ENCODE measurements at places on chromosomes 11 and 22. TPM values are rescaled to one million over a fixed set of nuclear protein-coding genes. Genes with fewer than 3 reads are reported as not detected.

GRCh38 chr11:91433284-91434010 lies 791.2 kb upstream of the FAT3 start:
- no peak for DNase-seq

SMTNL1 gene
- 0.40 TPM for polyA plus RNA-seq

- DNase-seq = no peak
These were observed 146.8 kb upstream of the DDI1 start for GRCh38 chr11:103889679-103890078.

DNA sequence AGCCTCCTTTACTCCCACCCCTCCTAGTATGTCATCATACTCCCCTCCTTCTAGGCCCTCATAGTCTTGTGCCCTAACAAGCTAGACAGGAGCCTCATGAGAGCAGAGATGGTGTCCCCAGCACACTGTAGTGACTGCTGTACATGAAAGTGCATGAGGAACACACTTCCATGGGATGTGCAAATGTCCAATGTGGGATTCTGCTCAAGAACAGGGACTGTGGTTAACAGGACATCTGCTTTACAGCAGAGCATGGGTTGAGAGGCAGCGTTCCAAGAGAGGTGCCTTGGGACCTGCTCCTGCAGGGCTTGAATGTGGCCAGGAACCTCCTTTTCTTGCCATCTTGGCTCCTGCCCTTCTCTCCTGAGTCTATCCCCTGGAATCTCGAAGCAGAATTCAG lies 45.3 kb downstream of the HIRA start:
- no peak for DNase-seq

ASPHD2 gene
- polyA plus RNA-seq = 4.0 TPM

MFRP gene
- not detected for polyA plus RNA-seq

- DNase-seq = no peak
These were observed 1.2 kb upstream of the RASGRP2 start for GRCh38 chr11:64745189-64745520.

DNA sequence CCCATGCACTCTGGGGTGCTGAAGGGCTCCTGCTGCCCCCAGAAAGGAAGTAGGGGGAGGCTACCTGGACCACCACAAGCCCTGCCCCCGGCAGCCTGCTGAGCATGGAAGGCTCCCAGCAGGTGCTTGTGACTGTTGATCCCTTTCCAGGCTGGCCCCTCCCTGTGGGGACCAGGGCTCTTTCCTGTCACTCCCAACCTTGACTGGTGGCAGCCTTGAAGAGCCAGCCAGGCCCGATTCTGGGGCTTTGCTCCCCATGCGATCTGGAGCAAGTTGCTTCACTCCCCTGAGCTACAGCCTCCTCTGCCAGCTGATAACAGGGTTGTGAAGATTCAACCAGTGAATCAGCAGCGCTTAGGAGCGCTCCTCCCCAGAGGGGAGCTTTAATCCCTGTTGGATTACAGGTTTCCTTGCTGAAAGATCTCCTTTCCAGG lies 4.6 kb upstream of the CST6 start:
- no peak for DNase-seq

DNA sequence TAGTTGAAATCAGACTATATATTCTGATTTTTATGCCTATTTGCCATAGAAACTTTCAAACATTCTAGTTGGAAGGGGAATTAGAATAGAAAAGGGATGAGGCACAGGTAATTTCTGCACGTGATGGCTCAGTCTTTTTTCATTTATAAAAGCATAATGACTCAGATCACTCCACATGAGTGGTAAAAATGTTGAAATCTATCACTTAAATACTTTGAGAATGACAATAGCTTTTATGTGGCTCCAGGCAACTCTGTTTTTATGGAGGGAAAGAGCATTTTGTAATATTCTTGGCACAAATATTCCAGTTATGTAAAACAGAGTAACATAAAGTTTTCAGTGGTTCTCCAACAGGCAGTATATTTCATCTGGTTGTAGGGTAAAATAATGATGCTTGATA lies 5.9 kb upstream of the MMP3 start:
- no peak for DNase-seq

SSRP1 gene
- polyA plus RNA-seq = 210 TPM

FAM180B gene
- 0.11 TPM for polyA plus RNA-seq

DNA sequence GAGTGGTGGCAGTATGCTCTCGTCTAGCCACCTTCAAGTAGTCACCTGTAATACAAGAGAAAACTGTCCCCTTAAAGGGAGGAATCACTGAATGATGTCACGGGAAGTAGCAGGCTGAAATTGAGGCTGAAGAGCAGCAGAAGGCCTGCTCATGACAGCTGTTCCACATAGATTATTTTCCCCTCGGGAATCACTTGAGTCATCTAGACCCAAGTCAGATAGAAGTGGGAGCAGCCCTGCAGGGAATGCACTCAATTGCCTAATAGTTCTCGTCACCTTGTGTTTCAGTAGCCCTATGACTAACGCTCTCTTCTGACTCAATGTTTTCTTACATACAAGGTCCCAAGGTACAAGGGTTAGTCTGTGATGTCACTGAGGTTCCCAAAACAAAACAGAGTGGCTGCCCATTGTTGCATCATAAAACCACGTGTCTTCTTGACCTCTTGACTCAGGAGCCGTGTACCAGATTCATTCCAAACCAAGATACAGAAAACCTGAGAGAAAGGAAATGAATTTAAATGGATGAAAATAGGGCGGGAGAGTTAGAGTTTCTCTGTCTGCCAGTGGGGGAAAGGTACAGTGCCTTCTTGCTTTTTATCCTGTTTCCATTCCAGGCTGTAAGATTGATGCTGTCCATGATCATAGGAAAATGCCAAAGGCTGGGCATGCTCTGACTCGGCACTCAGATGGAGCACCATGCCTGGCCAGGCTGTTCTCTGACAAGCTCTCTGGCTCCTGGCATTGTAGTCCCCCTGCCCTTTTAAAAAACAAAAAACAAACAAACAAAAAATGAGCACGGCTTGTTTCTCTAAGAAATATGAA lies 21.6 kb upstream of the C11orf96 start:
- no peak for DNase-seq

DNA sequence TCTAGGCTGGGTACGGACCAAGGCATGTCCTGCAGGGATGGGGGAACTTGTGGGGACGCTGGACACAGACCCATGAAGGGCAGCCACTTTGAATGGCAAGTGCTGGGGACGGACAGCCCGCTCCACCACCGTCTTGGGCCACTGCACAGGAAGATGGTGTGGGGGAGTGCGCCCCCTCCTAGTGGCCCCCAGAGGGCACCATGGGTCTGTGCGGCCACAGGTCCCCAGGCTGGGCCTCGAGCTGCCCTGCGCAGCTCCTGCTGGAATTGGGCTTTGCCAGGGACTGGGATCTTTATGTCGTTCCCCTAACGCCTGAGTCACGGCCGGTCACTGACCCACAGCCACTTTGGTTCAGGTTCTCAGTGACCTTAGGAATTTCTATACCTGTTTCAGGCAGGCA lies 44.4 kb downstream of the NAT10 start:
- no peak for DNase-seq

MB gene
- polyA plus RNA-seq = not detected

GRCh38 chr11:70614034-70614681 lies 215.8 kb downstream of the CTTN start:
- no peak for DNase-seq

- no peak for DNase-seq
These were observed 59.8 kb upstream of the B3GAT1 start for GRCh38 chr11:134471716-134472455.

- no peak for DNase-seq
These were observed 117.3 kb downstream of the PARVA start for GRCh38 chr11:12494699-12495098.

GRCh38 chr11:103544874-103545273 lies 435.6 kb downstream of the DYNC2H1 start:
- DNase-seq = no peak

DNA sequence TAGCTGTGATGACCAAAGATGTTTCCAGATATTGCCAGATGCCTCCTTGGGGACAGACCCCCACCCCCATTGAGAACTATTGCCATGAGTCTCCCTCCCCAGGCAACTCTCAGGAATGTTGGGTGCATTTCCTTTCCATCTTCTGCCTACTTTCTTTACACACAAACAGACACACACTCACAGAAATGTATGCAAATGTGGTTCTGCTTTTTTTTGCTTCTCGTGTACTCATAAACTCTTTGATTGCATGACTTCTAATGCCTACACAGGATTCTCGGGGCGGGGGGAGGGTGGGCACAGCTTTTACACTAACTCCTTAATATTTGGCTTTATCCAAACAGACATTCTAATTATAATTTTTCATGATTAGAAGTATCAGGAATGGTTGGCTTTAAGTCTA lies 53.3 kb upstream of the SUSD2 start:
- DNase-seq = no peak

DNA sequence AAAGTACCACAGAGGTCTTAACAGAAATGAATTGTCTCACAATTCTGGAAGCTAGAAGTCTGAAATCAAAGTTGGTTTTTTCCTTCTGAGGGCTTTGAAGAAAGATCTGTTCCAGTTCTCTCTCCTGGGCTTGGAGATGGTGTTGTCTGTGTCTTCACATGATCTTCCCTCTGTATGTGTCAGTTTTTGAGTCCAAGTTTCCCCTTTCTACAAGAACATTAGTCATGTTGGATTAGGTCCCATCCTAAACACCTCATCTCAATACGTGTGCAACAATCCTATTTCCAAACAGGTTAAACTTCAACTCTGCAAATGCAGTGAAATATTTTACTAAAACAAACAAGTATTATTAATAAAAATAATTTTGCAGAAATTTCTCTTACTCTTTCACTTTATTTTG lies 3.1 kb upstream of the PTS start:
- no peak for DNase-seq

DNA sequence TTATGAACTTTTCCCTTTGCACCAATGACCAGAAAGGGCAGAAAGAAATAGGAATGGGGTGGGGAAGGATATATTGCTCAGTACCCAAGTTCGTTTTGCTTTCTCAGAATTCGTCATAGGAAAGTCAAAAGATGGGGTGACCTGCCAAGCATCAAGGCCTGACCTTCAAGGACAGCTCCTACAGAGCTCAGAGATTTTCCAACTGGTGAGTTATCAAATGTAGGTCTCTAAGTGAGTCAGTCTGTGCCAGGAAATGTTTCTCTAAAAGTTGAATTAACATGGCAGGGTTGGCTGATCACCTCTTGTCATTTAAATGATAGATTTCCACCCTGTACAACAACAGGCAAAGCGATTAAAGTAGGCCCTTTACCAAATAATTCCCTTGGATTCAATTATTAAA lies 307.2 kb downstream of the CADM1 start:
- no peak for DNase-seq

GRCh38 chr11:83157594-83158356 lies 844 bp downstream of the PCF11 start:
- DNase-seq = peak; percentile 54

DNA sequence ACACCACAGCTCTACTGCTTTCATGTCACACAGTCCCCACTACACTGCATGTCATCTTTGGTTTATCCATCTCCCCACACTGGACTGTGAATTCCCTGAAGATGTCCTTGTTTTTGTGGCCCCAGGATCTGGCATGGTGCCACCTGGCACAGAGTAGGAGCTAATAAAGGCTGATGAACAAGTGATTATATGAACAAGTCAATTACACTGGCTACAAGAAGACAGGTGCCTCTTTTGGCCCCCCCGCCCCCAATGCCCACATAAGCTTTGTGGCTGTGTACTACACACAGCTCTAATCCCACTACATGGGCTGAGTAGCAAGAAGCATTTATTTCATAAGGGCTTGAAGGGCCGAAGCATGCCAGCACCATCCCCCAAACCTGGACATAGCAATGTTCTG lies 24.7 kb downstream of the PLEKHA7 start:
- DNase-seq = no peak

- DNase-seq = no peak
These were observed 125.8 kb downstream of the RASSF10 start for GRCh38 chr11:13134886-13135285.

DNA sequence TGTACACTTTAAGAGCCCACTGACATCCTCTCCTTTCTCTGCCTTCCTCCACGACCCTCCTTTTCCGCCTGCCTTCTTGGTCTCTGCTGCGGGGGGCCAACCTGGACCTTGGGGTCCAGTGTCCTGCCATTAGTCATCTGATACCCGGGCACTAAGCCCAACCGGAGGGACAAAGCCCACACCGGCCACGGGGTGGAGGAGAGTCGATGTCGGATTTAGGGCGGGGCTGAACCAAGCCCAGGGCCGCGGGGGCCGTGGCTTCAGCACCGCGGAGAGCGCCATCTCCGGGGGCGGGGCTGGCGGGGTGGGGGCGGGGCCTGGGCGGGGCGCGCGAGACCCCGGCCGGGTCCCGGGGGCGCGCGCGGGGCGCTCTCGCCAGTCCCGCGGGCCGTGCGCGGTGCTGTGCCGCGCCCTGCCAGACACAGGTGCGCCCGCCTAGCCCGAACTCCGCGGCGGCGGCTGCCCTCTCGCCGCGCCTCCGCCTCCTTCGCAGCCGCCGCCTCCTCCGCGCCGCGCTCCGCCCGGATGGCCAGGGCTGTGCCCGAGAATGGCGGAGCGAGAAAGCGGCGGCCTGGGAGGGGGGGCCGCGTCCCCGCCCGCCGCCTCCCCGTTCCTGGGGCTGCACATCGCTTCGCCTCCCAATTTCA lies at the start of gene MAPK8IP1:
MAPK8IP1 (plus strand) TSS at position 378 of the 647 bp plus-strand sequence; CDS start at position 548, 170 bp downstream.
- DNase-seq = no peak

CASP1 gene
- 5.6 TPM for polyA plus RNA-seq

DNA sequence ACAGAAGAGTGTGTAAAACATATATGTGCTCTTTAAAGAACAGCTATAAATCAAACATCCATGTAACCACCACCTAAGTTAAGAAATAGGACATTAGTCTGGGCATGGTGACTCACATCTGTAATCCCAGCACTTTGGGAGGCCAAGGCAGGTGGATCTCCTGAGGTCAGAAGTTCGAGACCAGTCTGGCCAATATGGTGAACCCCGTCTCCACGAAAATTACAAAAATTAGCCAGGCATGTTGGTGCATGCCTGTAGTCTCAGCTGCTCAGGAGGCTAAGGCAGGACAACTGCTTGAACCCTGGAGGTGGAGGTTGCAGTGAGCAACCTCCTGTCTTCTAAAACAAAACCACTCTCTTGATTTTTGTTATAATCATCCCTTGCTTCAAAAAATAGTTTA lies 103.3 kb downstream of the LRRC32 start:
- no peak for DNase-seq

Data from left renal pelvis (tissue), 4 donors.